Stimulated activated CD4-positive, alpha-beta T cell treated with anti-CD3 and anti-CD28 coated beads, Interleukin-12 subunit alpha, Interleukin-12 subunit beta, amount 100 ng/mL, for 24 hours (primary cell): ENCODE measurements at places on chromosomes 1 and 21.

- no peak for DNase-seq
Measured at GRCh38 chr1:200172311-200172710, 144.8 kb downstream of the NR5A2 start.

DNA sequence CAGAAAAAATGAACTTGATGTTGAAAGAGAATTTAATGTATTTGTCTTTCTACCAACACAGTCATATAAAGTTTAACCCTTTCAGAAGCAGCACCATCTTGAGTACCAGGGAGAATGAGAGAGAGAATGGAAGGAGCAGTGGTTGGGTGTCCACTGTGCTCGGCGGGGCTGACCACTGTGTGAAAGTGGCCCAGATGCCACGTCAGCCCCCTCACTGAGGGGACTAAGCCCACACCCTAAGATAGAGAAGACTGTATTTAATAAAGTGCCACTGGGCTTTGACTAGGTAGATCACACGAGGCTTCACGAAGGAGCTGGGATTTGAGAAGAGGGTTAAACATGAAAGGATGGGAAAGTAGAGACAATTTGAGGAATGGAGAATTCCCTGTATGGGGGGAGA is 31.2 kb downstream of the BATF3 start:
- DNase-seq, result no peak

DNA sequence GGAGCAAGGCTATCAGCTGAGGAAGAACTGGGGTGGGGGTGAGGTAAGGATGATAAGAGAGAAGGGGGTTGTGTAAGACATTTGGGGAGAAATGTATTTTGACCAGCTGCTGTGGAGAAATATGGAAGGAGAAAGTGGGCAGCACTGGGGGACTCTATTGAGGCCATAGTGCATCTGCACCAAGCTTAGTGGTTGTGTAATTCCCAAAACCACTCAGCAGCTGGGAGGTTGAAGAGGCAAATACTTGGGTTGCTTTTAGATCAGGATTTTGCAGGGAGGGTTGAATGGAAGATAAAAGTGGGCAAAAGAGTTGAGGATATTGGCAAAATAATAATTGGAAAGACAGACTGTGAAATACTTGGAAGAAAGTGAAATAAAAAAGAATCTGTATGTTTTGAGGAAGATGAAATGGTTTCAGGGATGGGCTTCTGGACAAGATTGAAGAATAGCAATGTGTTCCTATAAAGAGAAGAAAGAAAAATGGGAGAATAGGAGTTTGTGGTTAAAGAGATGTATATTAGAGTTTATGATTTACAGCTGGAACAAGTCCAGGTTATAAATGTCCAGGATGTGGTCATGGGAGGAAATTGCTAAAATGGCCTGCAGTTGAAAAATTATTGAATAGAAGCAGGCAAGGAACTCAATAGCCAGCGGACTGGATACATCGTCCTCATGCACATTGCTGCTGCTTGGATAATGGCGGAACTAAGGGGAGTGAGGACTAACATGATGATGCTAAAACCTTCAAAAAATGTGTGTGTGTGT is 162.7 kb downstream of the DNM3 start:
- no peak for DNase-seq

DNA sequence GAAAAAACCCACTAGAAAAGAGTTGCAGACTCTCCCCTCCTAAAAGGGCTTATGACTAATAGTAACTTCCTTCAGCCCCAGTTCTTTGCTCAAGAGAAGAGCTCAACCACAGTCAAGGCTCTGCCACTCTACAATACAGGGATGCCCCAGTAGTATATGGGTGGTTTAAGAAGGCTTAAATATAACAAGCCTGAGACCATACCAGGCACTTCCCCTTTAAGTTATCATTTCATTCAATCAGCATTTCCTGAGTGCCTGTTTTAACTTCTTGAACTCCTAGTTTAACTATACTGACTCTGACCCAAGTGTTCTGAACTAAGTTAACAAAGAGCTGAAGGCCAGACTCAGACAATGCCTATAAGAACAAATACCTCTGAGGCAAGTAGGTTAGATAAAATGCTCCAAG is 19.8 kb downstream of the PRPF38A start:
- DNase-seq, result no peak

DNA sequence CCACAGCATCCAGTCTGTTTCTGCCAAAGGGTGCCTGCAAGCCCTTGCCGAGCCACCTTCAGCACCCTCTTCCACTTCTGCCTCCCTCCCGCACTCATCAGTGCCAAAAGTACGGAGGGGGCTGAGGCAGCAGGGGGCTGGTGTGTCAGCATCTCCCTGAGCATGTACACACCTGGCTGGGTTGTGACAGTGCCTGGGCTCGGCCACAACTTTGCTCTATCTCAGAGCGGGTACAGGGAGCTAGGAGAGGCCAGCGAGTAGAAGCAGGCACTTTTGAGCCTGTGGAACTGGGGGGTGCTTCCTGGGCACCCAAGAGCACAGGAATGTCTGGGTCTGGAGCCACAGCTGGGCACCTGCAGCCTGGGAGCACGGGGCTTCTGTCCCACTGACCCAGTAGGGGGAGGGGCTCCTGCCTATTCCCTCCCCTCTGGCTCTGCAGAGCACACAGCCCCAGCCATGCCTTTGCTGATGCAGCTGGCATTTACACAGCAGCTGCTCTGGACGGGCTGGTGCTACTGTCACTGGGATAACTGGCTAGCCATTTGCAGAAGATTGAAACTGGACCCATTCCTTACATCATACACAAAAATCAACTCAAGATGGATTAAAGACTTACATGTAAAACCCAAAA is 319.8 kb upstream of the RRP15 start:
- no peak for DNase-seq

- DNase-seq, result no peak
Measured at GRCh38 chr1:52007215-52008002, 16.9 kb upstream of the RAB3B start.

DNA sequence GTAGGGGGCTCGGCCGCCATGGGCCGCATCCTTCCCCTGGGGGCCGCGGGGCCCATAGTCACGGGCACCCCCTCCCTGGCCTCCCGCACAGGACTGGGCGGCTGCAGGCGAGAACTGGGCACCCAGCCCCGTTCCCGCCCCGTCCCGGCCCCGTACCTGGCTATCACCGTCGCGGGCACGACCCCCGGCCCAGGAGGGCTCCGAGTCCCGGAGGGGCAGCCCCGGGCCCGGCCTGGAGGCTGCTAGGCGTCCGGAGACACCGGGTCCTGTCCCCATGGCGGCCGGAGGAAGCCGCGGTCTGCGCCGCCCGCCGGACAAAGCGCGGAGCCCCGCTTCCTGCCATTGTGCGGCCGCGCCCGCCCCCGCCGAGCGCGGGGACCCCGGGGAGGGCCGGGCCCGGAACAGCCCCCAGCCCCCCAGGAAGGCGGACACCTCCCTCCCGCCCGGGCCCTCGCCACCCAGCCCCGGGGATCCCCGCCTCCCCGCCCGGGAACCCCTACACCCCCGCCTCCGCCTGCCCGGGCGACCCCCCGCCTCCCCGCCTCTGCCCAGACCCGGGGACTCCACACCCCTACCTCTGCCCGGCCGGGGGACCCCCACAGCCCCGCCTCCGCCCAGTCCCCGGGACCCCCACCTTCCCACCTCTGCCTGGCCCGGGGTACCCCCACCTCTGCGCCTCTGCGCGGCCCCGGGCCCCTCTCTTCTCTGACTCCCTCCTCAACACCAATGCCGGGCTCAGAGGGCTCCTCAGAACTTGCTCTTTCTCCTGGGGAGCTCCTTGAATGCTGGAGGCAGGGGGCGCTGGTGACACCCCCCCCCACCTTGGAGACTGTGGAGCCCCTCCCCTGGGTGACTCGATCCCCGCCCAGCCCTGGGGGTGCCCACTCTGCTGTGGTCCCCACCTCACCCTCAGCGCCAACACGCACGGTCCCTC is 6.0 kb downstream of the PLEKHG5 start:
- DNase-seq, result no peak

GRCh38 chr21:42688841-42689371 is 35.5 kb downstream of the PDE9A start:
- no peak for DNase-seq

DNA sequence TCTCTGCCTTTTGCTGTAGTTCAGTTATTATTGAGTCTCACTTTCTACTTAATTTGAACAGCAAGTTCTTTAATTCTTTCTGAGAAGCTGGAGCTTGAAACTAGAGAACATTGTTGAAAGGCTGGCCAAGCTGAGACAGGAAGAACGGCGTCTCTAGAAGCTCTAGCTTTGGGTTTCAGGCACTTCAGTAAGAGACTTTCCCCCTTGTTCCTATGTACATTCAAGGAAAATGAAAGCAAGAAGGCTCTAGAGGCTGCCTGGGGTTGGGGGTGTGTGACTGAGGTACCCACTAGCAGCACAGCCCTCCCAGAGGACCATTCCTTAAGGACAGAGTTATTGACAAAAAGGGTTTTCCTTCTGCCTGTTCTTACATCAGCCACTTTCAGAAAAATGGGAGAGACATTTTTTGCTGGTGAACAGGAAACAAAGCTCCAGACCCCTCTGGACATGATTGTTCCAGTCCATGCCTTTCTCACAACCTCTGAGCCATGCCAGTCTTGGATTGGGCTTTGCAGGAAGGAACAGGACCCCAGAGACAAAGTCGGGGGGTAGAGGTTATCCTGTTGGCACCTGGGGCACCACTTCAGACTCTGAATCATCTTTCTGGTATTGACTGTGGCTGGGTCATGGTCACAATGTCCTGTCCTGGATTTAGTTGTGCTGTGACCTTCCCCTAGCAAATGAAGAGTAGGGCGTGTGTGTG is 63.1 kb downstream of the LAMC2 start:
- no peak for DNase-seq

DNA sequence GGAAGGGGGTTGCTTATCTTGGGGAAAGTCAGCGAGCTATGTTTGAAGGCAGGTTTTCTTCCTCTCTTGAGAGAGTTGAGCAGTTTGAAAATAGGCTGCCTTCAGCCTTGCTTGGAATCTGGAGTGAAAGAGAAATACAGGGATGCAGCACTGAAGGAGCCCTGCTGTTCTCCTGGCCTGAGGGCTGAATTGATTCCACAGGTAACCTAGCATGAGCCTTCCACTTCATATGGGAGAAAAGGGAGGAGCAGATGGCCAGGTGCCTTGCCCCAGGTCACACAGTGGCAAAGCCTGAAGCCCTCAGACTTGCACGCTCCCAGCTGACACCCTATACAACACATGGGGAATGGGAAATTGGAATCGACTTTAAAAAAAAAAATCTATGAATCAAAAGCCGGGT is 88.0 kb upstream of the WLS start:
- no peak for DNase-seq

DNA sequence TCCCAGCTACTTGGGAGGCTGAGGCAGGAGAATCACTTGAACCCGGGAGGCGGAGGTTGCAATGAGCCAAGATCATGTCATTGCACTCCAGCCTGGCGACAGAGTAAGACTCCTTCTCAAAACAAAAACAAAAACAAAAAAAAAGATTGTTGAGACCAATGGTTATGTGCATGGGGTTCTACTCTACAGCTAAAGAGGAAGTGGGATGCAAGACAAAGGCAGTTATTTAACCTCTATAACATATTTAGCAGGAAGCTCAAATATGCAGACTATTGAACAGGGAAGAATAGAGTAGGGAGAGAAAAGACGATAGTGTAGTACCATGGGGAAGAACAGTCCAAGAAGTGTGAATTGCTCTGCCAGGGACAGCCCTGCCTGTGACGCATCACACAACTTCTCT is 227.7 kb downstream of the SMYD3 start:
- DNase-seq, result no peak

- no peak for DNase-seq
Measured at GRCh38 chr1:156742017-156742416, 1.1 kb upstream of the MRPL24 start.

DNA sequence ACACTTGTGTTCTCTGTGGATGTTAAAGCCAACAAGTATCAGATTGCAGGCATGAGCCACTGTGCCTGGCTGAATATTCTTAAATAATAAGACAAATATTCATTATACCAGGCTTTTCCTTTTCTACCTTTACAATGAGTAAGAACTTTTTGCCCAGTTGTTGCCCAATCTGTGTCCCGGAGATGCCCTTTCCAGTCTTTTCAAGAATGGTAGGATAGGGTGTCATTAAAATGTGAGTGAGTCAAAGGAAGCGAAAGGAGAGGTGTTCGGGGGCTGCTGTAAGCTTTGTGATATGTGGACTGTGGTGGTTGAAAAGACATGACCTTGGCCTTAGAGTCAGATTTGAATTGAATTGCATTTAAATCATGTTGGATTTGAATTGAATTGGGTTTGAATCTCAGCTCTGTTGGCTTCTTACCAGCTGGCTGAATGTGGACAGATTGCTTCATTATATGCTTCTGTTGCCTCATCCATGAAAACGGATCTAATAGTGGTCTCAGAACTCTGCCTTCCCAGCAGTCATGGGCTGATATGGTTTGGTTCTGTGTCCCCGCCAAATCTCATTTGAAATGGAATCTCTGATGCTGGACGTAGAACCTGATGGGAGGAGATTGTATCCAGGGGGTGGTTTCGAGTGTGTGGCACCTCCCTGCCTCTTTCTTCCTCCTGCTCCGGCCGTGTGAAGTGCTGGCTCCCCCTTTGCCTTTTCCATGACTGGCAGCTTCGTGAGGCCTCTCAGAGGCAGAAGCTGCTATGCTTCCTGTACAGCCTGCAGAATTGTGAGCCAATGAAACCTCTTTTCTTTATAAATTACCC is 22.7 kb upstream of the AADACL3 start:
- DNase-seq, result no peak

GRCh38 chr1:226873771-226874578 is 3.6 kb downstream of the PSEN2 start:
- DNase-seq, result no peak

GRCh38 chr1:25527226-25527846 is 16.1 kb upstream of the LDLRAP1 start:
- DNase-seq, result no peak

GRCh38 chr1:102163799-102164198 is 167.1 kb upstream of the OLFM3 start:
- DNase-seq, result no peak

DNA sequence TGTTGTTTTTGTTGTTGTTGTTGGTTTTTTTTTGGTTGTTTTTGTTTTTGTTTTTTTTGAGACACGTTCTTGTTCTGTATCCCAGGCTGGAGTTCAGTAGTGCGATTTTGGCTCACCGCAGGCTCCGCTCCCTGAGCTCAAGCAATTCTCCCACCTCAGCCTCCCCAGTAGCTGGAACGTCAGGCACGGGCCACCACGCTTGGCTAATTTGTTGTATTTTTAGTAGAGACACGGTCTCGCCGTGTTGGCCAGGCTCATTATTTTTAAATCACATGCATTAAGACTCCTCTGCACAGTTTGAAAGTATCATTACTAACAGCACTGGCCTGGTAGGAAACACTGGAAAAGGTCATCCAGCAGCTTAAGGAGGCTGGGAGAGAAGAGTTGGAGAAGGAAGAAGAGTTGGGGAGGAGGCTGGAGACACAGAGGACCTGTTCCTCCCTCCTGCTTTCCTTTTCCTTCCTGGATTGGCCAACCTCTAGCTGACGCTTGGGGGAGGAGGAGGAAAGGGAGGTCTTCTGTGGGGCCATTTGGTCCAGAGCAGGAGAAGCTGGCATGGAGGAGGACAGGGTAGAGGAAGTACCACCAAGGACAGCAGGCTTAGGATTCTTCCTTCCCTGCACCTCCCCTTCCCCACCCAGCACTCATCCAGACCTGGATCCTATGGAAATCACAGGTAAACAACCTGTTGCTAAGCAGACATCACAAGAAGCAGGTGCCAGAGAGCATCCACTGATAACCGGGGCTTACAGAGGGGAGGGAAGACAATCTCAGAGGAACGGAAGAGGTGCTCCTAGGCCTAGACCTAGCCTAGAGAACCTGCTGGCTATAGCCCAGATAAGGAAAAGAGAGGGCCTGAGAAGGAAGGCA is 71.9 kb upstream of the GOLT1A start:
- DNase-seq, result no peak
